ENCODE measurements at places on chromosomes 6 and 20.

DNA sequence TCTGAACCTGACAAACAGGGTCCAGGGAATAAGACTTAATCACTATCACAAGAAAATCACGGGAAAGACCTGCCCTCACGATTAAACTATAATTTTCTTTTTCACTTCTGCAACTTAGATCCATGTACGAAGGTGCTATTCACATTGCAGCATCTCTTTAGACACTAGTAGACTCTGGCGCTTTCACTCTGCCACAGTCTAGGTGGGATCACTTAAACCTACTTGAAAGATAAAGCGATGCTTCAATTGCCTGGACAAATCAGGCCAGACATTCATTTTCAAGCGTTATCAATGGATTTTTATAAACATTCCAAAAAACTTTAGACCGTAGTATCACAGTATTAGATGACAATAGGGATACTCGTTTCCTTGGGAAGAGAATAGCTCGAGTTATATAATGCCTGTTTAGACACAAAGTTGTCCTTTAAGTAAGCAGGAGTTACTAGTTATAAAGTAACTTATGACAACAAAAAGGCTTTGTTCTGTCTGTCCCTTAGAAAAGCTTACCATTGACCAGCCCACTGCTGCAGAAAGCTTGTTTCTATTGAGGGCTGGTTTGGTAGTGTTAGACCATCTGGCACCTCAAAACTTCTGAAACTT, 367.3 kb downstream of the UTRN start:
- DNase-seq: no peak

GRCh38 chr6:153125032-153125431, 6.0 kb downstream of the RGS17 start:
- DNase-seq: no peak

DNA sequence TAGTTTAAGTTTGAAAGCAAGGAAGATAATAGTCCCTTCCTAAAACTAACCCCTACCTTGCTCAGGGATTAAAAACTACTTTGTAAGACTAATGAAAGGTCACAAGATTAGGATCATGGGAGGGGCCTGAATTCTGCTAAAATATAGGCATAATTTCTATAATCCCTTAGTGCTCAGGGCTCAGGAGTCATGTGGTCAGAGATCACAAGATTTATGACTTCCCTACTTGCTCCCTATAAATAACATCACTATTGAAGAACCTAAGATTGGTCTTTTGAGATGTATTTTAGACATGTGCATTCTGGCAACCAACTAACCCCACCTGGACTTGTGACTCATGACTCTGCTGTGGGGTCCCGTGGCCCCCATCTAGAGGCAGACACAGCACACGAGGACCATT, 81.1 kb downstream of the STMND1 start:
- no peak for DNase-seq

- no peak for DNase-seq
These were observed 189.7 kb downstream of the LRFN2 start for GRCh38 chr6:40397287-40398033.

DNA sequence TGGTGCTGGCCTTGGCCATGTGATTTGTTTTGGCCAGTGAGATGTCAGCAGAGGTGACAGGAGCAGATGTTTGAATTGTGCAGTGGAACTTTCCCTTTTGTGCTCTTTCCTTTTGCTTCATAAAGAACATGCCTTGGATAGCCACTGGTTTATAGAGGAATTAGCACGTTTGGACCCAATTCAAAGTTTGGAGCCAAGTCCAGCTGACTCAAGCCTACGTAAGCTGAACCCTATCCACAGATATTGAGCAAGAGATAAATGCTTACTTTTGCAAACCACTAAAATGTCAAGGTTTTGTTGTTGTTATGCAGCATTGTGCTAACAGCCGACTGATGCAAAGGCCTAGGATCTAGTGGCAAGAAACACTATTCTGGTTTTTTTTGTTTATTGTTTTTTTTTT, 230.9 kb upstream of the CITED2 start:
- no peak for DNase-seq

DNA sequence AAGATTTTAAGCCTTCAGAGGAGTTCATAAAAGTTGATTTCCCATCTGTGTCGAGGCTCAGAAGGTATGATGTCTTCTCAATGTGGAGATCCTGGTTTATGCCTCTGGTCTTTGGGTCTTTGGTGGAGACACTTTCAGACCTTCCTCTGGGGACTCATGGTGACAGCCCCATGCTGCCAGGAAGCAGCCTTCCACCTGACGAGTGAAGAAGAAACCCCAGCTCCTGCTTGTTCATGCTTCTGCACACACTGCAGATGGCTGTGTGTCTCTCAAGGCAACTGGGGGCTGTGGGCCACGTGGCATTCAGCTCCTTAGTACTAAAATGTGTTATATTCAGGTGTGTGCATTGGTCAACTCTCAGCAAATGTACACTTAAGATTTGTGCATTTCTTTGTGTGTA, 4.9 kb upstream of the SCP2D1 start:
- no peak for DNase-seq

GRCh38 chr20:13262671-13263360, 41.7 kb downstream of the ISM1 start:
- no peak for DNase-seq

GRCh38 chr20:5757949-5758348, 7.7 kb downstream of the SHLD1 start:
- no peak for DNase-seq

GRCh38 chr6:129957941-129958898, 60.2 kb upstream of the L3MBTL3 start:
- DNase-seq: no peak

- DNase-seq: no peak
These were observed 29.9 kb downstream of the FBXO5 start for GRCh38 chr6:152952866-152953509.

GRCh38 chr6:90082847-90083246, 188.6 kb downstream of the GJA10 start:
- DNase-seq: no peak

- DNase-seq: no peak
These were observed 660.4 kb downstream of the CD109 start for GRCh38 chr6:74356391-74356790.

GRCh38 chr6:125140808-125141207, 12.8 kb upstream of the TPD52L1 start:
- no peak for DNase-seq

DNA sequence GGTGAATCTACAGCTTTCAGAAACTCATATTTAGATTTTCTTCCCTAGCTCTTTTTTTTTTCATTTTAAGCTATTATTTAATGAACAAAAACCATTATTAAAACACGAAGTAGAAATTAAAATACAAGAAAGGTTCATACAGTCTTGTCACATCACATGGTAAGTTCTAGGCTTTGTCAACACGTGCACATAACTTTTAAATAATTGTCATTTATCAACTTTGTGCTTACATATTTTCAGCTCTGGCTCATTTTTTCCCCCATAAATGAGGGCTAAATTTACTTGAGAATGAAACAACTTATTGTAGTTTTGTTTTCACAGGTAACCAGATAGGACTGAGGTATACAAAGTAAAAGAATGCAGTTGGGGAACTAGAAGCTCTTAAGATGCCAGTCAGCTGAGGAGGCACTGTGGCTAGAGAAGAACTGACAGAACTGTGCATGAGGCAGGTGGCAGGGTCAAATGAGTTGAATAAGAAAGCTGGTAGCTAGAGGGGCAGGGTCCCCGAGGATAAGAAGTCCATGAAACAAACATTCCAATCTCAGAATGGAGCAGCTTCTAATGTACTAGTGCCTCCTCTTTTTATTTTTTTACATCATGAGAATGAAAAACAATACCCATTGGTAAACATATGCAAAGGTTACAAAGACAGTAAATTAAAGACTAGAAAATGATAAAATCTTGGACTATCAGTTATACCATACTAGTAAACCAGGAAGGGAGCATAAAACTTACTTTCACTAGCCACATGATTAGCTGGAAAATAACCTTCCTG, 141.5 kb downstream of the MYB start:
- no peak for DNase-seq

DNA sequence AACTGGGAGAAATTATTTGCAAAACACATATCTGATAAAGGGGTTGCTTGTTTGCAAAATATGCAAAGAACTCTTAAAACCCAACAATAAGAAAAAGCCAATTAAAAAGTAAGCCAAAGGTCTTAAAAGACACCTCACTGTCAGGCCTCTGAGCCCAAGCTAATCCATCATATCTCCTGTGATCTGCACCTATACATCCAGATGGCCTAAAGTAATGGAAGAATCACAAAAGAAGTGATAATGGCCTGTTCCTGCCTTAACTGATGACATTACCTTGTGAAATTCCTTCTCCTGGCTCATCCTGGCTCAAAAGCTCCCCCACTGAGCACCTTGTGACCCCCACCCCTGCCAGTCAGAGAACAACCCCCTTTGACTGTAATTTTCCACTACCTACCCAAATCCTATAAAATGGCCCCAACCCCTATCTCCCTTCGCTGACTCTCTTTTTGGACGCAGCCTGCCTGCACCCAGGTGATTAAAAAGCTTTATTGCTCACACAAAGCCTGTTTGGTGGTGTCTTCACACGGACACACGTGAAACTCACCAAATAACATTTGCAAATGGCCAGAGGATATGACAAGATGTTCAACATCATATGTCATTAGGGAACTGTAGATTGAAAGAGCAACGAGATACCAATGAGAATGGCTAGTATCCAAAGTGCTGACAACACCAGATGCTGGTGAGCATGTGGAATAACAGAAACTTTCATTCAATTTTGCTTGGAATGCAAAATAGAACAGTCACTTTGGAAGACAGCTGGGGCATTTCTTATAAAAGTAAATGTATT, 565.0 kb upstream of the ADGRB3 start:
- no peak for DNase-seq

- no peak for DNase-seq
These were observed 122.1 kb upstream of the PHACTR1 start for GRCh38 chr6:12594530-12594893.

DNA sequence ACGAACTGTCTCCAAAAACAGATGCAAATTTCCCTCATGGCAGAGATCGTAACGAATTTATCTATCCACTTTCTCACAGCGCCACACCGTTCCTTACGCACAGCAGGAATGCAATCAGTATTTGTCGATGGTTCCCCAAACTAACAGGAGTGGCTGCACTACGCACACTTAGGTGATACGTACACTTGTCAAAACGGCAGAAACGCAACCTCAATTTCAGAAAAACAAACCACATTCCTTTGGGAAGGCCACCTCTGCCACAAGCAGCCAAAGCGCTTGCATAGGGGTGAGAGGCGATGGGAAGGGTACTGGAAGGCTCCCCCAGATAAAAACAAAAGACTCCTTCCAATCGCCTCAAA, 638 bp downstream of the MDN1 start:
- DNase-seq: no peak

DNA sequence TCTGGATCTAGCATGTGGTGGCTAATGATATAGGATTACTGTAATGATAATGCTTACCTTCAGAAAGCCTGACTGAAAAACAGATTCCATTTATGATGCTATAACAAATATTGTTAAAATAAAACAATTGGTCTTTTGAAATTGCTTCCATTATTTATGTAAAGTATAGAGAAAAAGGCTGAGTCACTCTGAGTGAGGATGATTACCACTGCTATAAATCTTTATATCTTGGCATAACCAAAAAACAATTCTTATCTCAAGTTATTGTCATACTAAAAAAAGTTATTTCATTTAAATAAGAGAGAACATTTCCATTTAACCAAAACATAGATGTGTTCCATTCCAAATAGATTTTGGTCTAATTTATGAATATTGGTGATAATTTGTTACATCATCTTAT, 53.0 kb upstream of the DST start:
- no peak for DNase-seq

GRCh38 chr6:93580446-93580845, 161.1 kb upstream of the EPHA7 start:
- DNase-seq: no peak

DNA sequence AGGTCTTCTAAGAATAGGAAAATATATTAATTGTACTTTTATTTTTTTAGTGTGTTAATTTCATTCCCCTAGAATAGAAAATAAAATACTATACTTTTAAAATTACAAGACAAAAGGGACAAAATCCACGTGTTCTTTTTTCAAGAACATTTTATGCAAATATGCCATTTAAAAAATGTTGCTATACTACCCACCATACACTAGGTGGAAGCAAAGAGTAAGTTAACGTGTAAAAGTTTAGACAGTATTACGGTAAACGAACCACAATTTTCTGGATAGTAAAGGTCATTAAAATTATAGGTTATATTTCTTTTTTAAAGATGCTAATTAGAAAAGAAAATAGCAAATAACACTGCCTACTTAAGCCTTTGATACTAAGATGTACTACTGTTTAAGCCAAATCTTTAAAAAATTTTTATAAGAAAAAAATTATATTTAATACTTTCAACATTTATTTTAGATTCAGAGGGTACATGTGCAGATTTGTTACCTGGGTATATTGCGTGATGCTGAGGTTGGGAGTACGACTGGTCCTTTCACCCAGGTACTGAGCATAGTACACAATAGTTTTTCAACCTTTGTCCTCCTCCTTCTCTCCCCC, 287.6 kb downstream of the PHF3 start:
- DNase-seq: no peak

GRCh38 chr6:36809941-36810803, 29.1 kb downstream of the CPNE5 start:
- DNase-seq: no peak

GRCh38 chr20:38170826-38171674, 6.0 kb upstream of the TGM2 start:
- no peak for DNase-seq

DNA sequence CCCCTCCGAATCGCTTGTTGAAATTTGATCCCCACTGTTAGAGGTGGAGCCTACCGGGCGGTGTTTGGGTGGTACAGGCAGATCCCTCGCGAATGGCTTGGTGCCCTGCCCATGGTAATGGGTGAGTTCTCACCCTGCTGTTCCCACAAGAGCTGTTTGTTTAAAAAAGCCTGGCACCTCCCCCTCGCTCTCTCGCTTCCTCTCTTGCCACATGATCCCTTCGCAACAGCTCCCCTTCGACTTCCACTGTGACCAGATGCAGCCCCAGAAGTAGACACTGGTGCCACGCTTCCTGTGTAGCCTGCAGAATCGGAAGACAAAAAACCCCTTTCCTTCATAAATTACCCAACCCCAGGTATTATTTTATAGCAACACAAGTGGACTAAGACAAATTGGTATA, 292.2 kb upstream of the QKI start:
- peak; percentile 7 for DNase-seq

- DNase-seq: no peak
These were observed 97.0 kb downstream of the BTBD3 start for GRCh38 chr20:12014736-12015135.

DNA sequence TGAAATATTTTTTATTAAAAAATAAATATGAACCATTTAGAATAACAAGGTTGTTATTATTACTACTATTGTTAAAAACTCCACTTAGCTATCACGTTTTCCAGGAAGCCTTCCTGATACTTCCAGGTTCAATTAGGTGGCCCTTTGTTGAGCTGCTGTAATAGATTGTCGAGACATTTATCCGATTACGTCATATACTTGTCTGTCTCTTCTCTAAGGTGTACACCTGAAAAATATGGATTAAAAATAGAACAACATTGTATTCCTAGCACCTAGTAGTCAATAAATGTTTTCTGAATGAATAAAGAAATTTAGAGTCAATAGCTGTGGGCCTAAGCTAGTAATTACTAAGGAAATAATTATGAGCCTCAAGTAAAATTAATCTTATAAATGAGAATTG, 359.6 kb downstream of the RNF144B start:
- DNase-seq: no peak

- peak; percentile 19 for DNase-seq
These were observed 5.2 kb downstream of the SYTL3 start for GRCh38 chr6:158654960-158655489.

GRCh38 chr6:499617-500016, 108.1 kb downstream of the IRF4 start:
- DNase-seq: peak; percentile 35

- DNase-seq: no peak
These were observed 34.9 kb downstream of the ESF1 start for GRCh38 chr20:13749811-13750210.

Measured in CD4-positive, alpha-beta T cell treated with Interleukin-1 beta for 1 hour (primary cell).